ENCODE measurements at places on chromosomes 5 and 9.

- DNase-seq, result no peak
Measured at GRCh38 chr9:124897570-124898460, 35.9 kb downstream of the ARPC5L start.

DNA sequence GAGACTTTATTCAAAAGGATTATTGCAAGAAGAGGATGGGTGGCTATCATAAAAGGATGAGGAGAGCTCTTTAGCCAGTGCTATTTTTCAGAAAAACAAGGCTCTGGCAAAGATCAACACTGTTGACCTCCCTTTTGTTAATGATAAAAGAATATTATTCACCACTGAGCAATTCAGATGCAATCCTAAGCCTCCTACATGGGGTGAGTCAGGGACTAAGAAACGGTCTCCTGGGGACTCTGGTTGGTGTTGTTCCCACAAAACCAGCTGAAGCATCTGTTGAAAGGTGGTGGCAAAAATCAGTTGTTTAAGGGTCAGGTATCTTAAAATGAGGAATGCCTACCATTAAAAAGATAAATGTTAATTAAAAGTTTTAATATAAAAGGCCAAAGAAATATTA is 7.7 kb upstream of the GCNT1 start:
- no peak for DNase-seq

GRCh38 chr5:127910307-127910956 is 173.1 kb upstream of the SLC12A2 start:
- DNase-seq, result no peak

GRCh38 chr5:101012880-101013279 is 109.8 kb upstream of the ST8SIA4 start:
- no peak for DNase-seq

GRCh38 chr9:74277532-74277931 is 219.6 kb upstream of the RORB start:
- DNase-seq, result no peak

DNA sequence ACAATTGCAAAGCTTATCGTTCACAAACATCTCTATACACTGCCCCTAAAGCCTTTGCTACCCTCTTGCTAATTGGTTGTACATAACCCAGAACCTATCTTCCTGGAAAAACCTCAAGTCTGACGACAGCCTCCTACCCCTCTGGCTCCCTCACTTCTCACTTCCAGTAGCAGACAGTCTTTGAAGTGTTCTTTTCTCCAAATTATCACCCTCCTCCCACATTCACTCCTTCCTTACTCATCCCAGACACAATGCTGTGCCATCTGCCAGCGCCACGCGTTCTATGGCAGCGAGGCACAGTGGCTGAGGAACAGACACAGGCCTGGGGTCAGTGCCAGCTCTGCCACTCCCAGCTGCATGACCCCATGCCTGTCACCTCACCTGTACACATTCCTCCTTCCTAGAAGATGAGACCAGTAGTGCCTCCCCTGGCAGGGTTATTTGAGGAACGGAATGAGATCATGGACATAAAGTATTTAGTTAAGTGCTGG is 27.7 kb downstream of the CLTA start:
- DNase-seq, result no peak

DNA sequence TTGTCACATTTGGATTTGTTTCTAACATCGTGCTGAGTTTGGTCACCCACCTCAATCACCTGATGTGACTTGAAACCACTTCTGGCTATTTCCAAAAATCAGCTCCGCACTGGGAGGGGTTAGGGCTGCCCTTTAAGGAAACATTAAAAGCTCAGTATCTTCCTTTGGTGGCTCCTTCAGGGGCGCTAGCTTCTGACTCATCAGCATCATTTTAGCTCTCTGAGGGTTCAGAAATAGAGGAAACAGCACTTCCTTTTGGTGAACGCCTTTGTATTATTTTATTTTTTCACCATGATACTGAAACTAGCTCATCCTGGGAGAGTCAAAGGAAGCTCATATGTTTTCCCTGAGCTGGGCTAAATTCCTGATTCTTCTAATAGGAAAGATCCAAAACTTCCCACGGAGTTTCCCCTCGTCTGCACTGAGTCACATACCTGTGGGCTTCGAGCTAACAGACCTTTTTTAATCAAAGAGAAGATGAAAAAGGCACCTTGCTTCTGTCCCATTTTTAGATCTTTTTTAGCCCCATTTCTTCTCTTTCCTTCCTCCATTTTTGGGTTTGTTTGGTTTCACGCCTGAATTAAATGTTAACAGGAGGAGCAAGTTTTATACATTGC is 48.2 kb downstream of the ROPN1L start:
- DNase-seq, result no peak

DNA sequence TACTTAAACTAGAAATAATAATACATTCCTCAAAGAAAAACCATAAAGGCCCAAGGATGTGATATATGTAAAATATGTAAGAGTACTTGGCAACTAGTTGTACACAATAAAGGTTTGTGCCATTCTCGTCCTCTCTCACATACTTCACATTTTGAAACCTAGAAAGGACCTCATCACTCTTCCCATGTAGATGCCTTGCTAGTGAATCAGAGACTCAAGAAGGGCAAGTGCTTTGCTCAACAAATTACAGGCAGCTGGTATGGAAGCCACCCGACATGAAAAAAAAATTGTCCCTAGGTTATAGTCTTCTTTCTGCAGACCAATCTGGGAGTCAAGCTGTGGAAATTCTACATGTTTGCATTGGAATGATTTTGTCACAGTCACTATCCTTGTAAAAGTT is 31.7 kb downstream of the ADRB2 start:
- DNase-seq, result no peak

GRCh38 chr9:112348257-112349007 is 15.0 kb upstream of the PTBP3 start:
- DNase-seq, result peak; percentile 35

DNA sequence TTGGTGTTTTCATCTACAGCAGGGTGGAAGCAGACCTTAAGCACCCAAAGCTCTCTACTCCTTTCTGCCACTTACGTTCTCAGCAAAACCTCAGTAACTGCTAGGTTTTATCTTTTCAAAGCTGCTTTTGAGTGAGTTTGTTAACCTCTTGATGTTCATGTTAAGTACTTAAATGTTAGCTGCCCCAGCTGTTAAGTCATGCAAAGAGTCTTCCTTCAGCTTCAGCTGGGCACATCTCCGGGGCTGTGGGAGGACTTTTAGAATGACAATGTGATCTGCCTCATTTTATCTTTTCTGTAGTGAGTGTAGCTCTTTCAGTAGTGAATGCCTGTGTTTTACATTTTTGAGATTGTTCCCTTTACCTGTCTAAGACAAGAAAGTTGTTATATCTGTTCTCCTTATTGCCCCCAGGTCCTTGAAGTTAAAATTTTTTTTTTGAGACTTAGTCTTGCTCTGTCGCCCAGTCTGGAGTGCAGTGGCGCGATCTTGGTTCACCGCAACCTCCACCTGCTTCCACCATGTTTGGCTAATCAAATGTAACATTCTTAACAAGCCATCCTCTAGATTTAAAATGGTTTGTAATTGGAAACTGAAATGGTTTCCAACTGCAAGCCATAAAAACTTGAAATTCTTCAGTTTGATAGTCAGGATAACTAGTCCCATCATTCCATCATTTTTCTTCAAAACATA is 19.6 kb downstream of the KDM4C start:
- no peak for DNase-seq

- no peak for DNase-seq
Measured at GRCh38 chr5:151171529-151171928, 13.9 kb upstream of the ANXA6 start.

DNA sequence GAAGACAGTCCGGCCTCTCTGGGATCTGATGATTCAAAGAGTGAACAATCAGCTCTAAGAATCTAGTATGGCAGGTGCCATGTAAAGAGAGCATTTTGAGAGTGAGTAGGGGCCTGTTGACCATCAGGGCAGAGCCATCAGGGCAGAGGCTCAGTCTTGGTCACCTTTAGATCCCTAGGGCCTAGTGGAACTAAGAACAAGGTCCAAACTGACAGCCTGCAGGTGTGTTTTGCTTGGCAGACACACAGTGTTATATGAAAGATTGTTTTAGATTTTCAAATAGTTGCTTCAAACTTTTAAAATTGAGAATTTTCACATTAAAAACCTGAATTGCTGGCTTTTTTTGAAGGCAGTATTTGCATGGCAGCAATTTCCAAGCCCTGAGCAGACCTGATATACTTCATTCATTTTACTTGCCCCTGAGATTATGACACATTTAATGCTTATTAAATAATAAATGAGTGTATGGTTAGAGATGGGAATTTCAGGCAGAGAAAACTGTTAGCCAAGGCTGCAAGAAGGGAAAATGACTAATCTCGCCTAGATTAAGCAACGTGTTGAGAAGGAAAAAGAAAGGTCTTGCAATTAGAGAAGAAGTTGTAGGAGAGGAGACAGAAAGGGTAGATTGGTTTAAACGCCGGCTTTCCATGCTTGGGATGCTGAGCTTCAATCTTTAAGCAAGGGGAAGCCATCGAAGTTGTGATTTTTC is 279.6 kb downstream of the ARRDC3 start:
- no peak for DNase-seq

- no peak for DNase-seq
Measured at GRCh38 chr5:60670749-60671148, 29.2 kb downstream of the DEPDC1B start.

GRCh38 chr5:146399481-146399880 is 47.7 kb upstream of the TCERG1 start:
- DNase-seq, result no peak

DNA sequence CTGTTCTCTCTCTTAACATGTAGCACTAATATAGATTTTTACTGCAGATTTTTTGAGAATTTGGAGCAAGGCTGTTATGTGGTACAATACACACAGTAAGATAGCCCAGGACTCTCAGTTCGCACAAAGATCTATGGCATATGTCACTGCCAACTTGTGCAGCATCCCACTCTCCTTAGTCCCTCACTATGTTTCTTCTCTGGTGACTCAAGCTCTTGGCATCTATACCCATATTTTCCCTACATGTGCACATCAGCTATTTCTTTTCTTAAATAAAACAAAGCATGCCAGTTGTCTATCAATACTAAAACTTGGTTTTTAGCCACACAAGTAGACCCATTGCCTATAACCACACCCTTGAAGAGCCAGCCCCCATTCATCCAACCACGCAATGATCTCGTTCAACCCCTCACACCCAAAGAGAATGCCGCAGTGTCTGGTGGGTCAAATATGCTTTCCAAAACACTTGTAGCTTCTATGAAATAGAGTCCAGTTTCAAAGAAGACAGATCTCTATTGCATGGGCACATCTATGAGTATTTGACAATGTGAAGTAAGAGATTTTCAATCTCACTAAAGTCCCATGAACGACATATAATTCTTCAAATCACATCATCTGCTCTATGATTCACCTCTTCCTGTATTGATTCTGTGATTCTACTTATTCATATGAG is 18.2 kb upstream of the IL7R start:
- no peak for DNase-seq

- DNase-seq, result no peak
Measured at GRCh38 chr5:20956134-20956533, 968.1 kb upstream of the CDH18 start.

- no peak for DNase-seq
Measured at GRCh38 chr9:33128570-33128969, 38.6 kb downstream of the B4GALT1 start.

GRCh38 chr9:68560071-68560844 is 19.6 kb upstream of the TMEM252 start:
- peak; percentile 17 for DNase-seq

- peak; percentile 3 for DNase-seq
Measured at GRCh38 chr9:95724253-95724991, 151.1 kb upstream of the ERCC6L2 start.

DNA sequence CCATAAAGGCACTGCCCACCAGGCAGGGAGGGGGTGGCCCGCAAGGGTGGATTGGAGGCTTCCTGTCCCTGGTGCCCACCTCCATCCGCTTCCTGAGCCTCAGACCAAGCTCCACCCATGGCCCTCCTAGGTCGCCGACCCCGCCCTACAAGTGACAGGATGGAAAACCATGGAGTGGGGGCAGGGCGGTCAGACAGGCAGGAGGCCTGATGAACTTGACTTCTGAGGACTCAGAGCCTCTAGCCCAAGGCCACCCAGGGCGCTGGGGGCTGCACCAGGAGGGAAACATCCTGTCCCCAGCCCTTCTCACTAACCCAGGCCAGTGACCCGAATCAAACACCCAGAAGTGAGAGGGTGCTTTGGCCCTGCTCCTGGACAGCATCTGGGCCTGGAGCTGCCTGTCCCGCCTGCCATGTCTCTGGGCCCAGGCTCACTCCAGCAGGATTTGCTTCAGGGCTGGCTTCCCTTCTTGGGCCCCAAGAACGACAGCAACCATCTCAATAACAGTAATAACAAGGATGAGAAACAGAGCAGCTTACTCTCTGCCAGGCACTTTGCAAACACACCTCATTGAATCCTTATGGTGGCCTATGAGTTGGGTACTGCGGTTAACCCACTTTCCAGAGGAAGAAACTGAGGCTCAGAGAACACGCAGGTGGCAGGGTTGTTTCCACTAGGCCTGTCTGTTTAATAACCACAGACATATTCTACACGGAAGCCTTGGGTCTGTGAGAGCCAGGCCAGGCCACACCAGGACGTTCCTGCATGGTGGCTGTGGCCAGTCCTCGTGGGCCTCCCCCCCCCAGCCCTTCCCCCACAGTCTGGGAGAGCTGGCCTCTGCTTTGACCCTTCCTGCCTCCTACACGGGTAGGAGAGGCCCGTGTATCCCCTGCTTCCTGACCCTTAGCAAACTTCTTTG is 4.4 kb upstream of the ST6GALNAC6 start:
- DNase-seq, result no peak

All from stimulated activated CD4-positive, alpha-beta T cell treated with anti-CD3 and anti-CD28 coated beads, Interleukin-1b, Interleukin-23, amount 100 ng/mL, for 1 hour (primary cell).